ENCODE measurements at places on chromosomes 7 and 10. TPM values are rescaled to one million over a fixed set of nuclear protein-coding genes. Genes with fewer than 3 reads are reported as not detected.

DNA sequence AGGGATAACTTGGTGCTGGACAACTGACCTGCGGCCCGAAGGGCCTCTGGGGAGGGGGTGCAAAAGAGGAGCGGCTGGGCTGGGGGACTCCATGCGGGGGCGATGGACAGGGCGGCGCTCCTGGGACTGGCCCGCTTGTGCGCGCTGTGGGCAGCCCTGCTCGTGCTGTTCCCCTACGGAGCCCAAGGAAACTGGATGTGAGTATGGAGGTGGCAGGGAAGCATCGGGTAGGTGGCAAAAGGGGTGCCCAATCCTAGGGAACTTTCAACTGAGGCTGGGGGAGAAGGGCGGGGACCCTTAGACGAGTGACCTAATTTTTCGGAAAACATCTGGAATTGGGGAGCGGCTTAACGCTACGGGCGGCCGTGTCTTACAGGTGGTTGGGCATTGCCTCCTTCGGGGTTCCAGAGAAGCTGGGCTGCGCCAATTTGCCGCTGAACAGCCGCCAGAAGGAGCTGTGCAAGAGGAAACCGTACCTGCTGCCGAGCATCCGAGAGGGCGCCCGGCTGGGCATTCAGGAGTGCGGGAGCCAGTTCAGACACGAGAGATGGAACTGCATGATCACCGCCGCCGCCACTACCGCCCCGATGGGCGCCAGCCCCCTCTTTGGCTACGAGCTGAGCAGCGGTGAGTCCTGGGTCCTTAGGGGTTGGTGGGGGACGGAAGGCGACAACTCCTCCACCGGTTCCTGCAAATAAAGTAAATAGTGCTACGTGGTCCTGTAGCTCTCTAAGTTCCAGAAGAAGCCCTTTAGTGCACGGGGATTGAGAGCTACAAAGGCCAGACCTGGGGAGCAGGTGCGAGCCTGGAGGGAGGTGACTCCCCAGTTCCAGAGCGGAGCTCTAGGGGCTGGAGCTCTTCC lies 622 bp downstream of the WNT16 start:
- peak; percentile 55 for DNase-seq

DNA sequence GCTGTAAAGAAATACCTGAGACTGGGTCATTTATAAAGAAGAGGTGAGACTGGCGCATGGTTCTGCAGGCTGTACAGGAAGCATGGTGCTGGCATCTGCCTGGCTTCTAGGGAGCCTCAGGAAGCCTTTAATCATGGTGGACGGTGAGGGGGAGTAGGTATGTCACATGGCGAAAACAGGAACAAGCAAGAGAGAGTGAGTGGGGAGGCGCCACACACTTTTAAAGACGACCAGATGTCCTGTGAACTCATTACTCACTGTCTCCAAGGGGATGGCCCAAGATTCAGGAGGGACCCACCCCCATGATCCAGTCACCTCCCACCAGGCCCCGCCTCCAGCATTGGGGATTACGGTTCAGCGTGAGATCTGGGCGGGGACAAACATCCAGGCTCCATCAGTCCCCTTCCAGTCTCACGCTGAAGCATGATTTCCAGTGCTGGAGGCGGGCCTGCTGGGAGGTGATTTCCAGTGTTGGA lies 3.2 kb downstream of the ZNF316 start:
- DNase-seq: no peak

- DNase-seq: no peak
Observed at GRCh38 chr10:63375458-63375857, 90.3 kb downstream of the JMJD1C start.

- DNase-seq: no peak
Observed at GRCh38 chr7:23966941-23967340, 256.9 kb downstream of the STK31 start.

DNA sequence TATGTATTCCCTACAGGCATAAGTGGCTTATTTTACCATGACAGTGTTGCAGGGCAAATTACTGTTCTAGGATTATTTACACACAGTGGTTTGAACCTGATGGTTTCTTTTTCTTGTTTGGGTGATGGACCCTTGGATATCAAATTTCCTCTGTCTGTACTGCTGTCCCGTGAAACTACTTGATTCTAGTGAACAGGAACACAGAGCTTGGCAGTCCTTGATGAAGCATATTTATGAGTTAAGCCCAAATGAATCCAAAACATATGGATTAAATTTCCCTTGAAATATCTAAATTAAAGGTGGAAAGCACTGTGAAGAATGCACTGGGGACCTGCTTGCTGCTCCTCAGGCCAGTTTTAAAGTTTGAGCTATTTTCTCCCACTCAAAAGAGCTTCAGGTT lies 635.3 kb downstream of the INHBA start:
- DNase-seq: no peak

- no peak for DNase-seq
Observed at GRCh38 chr7:110347081-110347480, 743.8 kb upstream of the LRRN3 start.

- no peak for DNase-seq
Observed at GRCh38 chr7:146554556-146554955, 438.0 kb downstream of the CNTNAP2 start.

ASAH2 gene
- 1.3 TPM for total RNA-seq

KNDC1 gene
- total RNA-seq: 8.7 TPM

Data from kidney (tissue), 22 donors.